NCI-H226 (cell line): ENCODE measurements at places on chromosomes 5 and 9.

- DNase-seq, result peak; percentile 19
Observed at GRCh38 chr9:69857131-69857530, 36.5 kb downstream of the CFAP95 start.

DNA sequence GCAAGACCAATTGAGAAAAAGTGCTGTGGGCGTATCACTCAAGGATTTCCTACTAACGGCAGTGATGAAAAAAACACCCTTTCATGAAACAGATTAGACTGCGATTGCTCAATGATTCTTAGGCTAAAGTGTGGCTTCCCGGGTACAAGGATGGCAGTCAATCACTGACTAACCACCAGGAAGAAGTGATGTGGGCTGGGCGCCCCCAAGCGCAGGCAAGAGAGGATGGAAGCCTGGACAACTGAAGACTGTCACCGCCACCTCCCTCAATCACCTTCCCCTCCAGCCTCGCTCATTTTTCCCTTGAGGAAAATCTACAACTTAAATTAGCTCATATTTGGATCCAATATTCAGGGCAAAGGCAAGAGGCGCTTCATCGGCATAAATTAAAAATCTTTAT is 707.2 kb downstream of the MTRR start:
- DNase-seq, result no peak

DNA sequence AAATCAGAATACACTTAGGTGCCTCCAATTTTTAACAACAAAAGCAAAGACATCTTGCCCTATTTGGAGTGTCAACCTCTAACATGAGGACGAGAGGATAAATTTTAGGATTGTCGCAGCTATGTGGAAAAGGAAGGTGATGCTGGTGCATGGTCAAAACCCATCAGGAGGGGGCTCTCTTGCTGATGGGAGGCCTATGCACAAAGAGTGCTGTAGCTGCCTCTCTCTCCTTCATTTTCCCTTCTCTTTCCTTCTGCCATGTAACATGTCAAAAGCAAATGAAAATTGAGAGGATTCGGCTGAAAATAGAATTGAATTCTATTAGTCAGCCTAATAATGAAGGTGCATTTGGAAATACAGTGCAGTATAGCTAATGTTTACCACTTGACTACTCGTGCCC is 578.7 kb upstream of the ZNF462 start:
- DNase-seq, result no peak

DNA sequence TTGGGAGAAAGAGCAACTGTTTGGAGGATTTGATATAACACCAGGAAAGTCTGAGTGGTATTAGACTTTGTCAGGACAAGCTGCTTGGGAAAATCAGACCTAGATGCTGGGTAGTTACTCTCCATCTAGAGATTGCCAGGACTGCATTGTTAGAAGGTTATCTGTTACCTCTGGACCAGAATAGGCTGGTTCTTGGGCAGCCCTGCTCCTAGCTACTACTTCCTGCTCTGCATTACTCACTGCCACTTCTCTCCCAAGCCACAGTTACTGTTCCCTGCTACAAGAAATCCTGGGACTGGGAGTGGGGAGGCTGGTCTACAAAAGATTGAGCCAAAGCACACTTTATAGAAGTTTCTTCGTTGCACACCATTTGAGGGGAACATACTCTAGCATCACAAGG is 95.5 kb upstream of the KCNN2 start:
- no peak for DNase-seq

GRCh38 chr5:111063709-111064322 is 7.7 kb upstream of the TSLP start:
- peak; percentile 16 for DNase-seq

DNA sequence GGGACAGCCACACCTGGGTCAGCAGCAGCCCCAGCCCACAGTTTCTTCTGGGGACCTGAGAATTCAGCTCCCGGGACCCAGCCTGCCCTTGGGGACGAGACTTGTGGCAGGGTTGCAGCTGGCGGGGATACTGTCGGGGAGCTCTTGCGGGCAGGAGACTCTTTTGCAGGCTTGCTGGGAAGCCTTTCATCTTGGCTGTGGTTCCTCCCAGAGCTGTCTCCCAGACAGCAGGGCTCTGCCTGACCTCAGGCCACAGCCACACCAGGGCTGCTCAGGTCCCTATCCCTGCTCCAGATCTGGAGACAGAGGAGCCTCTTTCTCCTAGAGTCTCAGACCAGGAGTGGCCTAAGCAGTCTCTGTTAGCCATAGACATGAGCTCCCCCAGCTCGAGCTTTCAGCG is 4.7 kb upstream of the MYMK start:
- no peak for DNase-seq
